RWPE1 (cell line): ENCODE measurements at places on chromosomes 3 and 15.
A peak's percentile ranks its signal among the peaks of the same experiment; 100 is the strongest.

DNA sequence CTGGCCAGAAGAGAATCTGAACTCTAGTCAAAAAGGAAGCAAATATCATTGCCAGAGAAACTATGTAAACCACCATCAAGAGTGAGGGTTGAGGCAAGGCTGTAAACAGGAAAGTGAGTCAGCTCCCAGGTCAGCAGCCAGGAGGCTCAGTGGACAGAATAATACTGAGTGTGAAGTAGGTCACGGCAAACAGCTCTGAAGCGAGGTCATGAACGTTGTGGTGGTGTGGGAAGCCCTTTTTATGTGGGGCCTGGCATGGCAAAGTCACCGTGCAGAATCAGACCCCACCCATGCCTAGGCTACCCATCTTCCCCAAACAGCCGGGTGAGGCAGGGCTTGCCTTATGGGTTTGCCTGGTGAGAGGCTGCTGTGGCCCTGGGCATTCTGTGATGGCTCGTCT, 43.9 kb downstream of the THBS1 start:
- peak; percentile 59 for DNase-seq

- no peak for DNase-seq
Measured at GRCh38 chr3:108590460-108590859, 938 bp downstream of the DZIP3 start.

DNA sequence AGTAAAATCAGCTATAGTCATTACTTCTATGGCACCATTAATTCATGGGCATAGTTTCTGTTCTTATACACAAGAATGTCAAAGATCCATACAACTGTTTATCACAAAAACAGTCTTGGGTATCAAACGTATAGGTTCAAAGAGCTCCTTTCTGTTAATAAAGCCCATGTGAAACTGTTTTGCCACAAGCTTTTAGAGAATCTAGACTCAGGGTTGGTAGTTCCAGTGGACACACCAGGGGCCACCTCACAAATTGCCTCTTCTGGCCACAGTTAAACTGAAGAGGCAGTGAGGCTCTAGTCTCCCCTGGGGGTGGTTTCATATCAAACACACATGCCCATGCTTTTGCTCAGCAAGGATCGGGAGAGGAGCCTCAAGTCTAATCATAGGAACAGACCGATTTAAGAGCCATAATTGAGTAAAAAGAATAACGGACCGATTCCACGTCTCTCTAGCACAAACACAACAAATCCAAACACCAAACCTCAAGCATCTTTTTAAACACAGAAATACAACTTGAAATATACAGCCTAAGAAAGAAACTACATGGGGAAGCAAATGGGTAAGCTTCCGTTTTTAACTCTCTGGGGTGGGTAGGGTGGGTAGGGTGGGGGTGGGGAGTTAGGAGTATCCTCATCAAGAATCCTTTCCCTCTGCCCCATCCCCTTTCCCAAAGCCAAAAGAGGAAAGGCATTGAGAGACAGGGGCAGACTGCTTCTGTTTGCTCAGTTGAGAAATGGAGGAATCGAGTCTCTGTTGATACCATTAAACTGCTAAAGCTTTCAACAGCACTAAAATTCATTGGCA, 443.3 kb downstream of the MAGI1 start:
- DNase-seq, result no peak

DNA sequence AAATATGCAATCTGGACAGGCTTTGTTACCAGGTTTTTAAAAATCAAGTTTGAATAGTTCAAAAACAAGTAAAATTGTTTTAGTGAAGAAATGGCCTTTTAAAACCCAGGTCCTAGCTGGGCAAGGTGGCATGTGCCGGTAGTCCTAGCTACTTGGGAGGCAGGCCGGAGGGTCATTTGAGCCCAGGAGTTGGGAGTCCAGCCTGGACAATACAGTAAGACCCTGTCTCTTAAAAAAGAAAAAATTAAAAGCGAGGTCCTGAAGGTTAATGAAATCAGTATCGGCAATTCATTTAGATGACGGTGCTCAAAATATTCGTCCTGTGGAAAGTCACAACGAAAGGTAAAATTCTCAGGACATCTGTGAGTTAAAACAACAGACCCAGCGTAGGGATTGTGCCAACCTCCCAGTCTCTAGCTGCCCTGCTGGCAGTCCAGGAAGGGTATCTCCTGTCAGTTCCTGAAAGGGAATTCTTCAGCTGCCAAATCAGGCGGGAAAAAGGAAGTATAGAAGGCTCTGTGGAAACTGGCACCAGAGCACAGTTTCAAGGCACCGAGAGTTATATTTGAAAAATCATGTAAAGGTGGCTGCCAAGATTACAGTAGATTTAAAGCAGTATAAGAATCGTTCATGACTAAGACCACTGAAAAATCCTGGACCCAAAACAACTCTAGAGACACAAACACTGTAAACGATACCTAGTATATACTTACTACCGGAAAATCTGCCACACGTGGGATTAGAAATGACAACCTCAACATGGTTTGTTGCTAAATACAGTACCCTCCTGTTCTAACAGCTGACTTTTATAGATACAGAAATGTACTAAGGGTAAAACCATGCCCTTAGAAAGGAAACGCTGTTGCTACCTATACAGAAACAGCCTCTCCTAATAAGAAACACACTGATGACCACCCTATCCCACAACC, 1.2 kb upstream of the ABHD17C start:
- no peak for DNase-seq
